Amniotic stem cell (primary cell): ENCODE measurements at places on chromosomes 6 and 20.

DNA sequence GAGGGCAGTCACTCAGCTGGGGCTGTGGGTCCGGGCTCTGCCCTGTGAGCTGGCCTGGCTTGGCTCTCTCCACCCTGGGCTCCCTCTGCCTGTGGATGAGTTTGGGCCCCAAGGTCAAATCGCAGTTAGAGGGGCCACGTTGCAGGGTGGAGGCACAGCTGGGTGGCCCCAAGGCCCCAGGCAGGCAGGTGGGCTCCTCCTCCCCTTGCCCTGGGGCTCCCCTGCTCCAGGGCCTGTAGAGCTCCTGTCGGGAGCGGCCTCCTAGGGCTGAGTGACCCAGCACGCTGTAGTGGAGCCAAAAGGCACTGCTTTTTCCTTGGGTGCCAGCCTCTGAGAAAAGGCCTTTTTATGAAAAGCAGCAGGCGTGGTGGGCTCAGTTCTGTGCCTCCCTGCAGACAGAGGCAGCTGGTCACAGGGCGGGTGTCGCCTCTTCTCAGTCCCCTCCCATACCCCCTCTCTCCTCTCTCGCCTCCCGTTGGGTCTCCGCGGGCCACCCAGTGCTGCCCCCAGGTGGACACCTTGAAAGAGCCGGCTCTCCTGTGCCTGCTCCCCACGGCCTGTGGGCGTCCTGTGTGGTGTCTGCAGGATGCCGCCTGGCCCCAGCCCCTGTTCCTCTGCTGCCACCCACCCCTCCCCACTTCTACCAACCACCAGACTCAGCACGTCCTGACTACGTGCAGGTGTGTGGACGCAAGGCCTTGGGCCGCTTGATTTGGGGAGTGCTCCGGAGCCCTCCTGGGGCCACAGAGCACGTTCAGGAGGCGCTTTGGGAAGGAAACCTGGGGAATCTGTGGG is 13.2 kb downstream of the SS18L1 start:
- no peak for DNase-seq

- no peak for DNase-seq
These were observed 57.2 kb upstream of the HFE start for GRCh38 chr6:26029857-26030653.

DNA sequence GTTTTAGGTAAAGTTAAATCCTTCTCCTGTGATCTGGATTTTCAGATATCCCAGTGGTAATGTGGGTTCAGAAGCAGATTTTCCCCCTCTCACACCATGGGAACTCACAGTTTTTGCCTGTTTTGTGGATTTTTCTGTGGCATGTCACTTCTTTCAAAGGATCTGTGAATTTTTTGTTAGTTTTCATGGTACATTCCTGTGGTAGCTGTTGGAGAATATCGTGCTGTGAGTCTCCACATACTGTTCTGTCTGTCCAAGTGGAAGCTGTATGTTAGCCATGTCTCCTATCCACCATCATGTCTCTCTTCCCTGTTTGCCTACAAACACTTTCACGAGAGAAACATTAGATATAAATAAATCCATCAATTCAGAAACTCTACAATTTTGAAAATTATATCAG is 378.7 kb upstream of the ADGRB3 start:
- DNase-seq, result no peak

GRCh38 chr20:46963758-46964617 is 69.3 kb downstream of the EYA2 start:
- DNase-seq, result no peak

DNA sequence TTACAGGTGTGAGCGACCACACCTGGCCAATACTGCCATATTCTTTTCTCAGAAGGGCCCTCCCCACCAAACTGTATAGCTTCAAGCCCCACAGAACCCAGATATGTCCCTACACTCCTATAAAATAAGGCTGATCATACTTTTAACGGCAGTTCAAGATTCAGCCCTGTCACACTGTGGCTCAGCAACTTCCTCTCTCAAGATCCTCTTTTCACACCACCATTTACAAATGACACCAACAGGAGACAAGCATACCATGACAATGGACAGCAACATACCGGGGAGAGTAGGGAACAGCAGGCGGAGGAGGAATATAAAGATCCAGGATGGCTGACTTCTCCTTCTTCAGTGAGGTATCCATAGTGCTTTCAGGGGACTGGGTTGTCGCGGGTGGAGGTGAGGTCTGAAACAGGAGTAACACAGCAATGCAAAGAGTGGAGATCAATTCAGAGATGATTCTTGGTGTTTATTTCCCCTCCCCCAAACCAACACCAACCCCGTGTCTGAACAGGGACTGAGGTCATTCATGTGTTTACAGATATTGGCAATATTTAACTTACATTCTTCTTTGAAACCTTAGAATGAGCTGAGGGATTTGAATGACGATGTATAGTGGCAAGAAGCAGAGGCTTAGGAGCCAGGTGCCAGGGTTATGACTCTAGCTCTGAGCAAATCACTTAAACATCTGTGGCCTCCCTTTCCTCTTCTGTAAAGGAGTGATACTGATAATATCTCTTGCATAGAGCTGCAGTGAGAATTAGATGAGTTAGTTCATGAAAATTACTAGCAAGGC is 57.6 kb upstream of the IPCEF1 start:
- no peak for DNase-seq

DNA sequence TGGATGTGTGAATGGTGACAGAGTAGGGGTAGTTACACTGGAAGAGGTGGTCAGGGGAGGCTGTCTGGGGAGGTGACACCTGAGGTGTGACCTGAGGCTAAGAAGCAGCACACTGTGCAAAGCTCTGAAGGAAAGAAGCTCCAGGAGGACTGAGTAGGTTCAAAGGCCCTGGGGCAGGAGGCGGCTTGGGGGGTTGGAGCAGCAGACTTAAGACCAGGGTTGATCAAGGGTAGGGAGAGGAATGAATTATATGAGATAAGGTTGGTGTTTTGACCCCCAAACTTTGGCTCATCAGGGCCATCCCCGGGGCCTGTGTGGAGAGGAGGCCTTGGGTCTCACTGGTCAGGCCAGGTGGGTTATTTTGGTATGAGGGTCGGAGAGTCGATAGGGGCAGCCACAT is 166.1 kb downstream of the GRM4 start:
- DNase-seq, result no peak

GRCh38 chr20:8749101-8749500 is 319.8 kb upstream of the PLCB4 start:
- DNase-seq, result no peak

DNA sequence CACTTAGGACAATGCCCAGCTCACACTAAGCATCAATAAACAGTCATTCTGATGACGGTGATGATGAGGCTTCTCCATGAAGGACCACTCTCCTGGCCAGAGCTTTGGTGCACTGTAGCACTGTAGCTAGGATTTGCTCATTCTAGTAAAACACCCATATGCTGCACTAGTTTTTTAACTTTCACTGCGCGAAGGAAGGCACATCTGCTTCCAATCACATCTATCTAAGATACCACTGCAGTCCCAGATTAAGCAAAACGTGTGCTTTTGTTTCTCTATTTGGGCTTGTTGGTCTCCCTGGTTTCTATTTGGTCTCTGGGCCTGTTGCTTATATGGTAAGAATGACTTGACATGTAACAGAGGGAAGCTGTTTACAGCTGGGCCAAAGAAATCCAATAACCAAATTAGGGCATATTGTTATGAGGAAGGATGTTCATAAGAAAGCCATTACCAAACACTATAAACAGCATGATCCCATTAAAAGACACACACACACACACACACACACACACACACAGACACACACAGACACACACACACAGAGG is 62.4 kb downstream of the FAM229B start:
- DNase-seq, result peak; percentile 44

GRCh38 chr6:7107578-7108195 is at the start of gene RREB1:
RREB1 (plus strand) TSS chr6:7107961; CDS start chr6:7181912, 73,951 bp downstream.
- DNase-seq, result peak; percentile 53

DNA sequence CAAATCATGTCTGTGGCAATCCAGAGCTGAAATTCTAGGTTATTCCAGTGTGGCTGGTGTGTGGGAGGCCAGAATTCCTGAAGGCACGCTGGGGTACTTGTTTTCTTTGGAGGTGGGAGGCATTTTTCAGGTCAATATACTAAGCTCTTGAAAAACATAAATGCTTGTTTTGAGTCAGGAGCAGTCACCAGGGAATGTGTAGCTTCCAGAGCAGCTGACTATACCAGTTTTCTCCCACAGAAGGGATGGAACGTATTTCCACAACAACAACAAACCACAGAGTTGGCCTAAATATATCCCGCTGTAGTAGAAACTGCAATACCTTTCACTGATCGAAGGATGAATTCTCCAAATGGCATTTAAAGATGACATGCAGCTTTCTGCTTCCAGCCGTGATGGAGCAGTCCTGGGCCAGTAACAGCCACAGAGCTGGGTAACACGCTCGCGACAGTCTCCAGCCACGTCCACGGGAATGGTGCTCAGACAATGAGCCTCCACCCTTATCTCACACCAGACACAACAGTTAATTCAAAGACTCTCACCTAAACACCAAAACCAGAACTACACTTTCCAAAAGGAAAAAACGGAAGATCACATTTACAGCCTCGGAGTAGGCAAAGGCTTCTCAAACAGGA is 23.2 kb downstream of the CHRNA4 start:
- no peak for DNase-seq

DNA sequence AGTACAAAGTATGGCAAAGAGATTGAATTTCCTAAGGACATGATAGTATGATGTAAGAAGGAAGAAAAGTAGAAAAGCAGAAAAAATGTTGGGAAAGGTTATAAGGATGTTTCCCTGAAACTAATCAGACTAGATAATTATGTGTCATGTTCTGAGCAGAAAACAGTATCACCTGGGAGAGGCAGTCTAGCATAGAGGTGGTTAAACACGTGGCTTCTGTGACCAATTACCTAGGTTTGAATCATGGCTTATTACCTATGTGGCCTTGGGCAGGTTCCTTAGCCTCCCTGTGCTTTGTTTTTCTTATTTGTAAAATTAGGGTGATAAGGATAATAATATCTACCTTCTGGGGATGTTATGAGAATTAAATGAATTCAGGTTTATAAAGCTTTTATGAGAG is 38.0 kb downstream of the SCGN start:
- DNase-seq, result no peak

- no peak for DNase-seq
These were observed 36.6 kb downstream of the HLA-G start for GRCh38 chr6:29864037-29864810.

GRCh38 chr6:56238352-56238751 is 9.0 kb downstream of the COL21A1 start:
- no peak for DNase-seq

DNA sequence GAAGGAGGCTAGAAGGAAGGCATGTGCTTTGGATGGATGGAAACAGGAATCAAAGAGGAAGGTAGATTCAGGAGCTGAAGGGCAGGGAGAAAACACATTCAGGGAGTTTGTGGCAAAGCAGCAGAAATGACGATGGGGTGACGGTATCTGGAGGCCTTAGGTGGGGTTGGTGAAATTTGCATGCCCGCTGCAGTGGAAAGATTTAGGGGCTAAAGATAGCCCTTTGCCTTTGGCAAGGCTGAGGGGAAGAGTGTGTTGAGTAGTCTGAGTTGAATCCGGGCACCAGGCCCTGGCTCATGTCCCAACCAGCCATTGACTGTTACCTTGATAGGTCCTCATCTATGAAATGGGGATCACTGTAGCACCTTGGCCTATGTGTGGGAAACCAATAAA is 1.3 kb downstream of the GZF1 start:
- no peak for DNase-seq
